Astrocyte of the spinal cord (primary cell): ENCODE measurements at places on chromosomes 6 and 20.
A peak's percentile ranks its signal among the peaks of the same experiment; 100 is the strongest.

DNA sequence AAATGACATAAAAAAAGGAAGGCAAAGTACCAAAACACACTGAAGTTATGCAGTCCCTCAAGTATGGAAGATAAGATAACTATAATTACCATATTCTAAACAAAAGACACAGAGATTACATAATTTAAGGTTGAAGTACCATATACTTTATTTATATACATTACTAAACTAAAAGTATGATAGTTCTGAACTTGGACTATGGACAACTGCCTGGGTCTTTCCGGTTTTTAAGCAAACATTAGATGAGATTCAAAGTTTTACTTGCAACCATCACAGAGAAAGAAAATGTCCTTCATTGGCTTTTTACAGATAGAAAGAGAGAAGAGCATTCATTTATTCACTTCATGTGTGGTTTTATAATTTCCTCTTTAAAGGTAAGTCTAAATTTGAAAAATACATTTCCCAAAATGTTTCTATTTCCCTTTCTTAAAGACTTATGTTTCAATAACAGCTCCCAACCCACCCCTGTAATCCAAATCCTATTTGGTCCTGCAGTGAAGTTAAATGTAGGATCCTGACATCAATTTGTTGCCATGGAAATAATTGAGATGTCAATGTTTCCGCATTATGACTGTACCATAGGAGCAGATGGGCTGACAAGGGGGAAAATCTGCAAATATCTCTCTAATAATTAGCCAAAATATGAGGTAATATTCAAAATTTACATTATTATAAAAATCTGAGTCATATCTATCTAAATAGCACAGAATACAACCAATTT lies 63.7 kb downstream of the PTPRK start:
- no peak for DNase-seq

DNA sequence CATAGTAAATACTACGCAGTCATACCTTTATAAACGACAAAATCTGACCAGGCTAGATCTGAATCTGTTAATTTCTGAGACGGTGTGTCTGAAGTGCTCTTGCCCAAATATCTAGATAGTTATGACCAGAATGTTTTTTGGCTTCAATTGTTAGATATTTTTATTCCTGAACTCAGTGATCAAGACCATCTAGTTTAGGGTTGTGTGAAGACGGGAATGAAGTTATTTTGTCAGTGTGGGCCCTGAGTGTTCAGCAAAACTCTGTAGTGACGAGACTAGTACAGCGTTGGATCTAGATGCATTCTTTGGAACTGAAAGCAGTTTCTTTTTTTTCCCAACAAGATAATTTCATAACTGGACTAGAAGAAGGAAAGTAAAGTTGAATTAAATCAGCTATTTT lies 3.1 kb downstream of the STXBP5 start:
- no peak for DNase-seq

DNA sequence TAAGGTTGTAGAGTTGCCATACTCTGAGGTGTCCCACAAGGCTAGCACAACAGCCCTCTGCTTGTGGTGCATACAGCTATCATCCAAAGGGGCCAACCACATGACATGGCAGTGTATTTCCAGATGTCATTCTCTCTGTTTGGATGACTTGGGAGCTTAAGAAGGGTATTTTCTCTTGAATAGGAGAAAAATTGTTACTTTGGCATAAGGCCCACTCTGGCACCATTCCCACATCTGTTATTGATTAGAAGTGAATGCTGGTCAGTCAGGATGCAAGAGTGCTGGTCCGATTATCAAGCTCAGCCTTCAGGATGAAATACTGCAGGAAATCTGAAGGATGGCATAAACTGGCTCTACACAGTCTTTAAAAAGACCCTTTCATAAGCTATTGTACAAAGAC lies 83.6 kb upstream of the C20orf144 start:
- DNase-seq: peak; percentile 56

GRCh38 chr6:125913864-125914351 lies 42.7 kb upstream of the HINT3 start:
- peak; percentile 94 for DNase-seq

DNA sequence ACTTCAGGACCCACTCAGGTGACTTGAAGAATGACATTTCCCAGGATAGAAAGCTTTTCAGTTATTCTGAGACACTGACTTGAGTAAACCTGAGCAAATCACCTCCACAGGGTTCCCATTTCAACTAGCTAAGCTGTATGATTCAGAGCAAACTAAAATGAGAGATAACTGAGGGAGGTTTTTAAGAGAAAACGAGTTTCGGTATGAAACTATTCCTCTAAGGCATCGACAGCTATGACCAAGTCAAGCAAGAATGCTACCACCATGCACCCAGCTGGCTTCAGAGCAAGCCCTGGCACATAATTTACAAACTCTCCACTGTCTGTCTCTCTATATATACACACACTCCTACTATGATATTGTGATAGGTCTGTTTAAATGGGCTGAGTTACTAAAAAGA lies 75.4 kb downstream of the PERP start:
- peak; percentile 2 for DNase-seq

- DNase-seq: no peak
These were observed 32.3 kb downstream of the UST start for GRCh38 chr6:148779142-148779562.

- DNase-seq: no peak
These were observed 24.8 kb upstream of the RIMS4 start for GRCh38 chr20:44835116-44835515.

- DNase-seq: peak; percentile 46
These were observed 75.9 kb downstream of the PLCG1 start for GRCh38 chr20:41213150-41213820.

DNA sequence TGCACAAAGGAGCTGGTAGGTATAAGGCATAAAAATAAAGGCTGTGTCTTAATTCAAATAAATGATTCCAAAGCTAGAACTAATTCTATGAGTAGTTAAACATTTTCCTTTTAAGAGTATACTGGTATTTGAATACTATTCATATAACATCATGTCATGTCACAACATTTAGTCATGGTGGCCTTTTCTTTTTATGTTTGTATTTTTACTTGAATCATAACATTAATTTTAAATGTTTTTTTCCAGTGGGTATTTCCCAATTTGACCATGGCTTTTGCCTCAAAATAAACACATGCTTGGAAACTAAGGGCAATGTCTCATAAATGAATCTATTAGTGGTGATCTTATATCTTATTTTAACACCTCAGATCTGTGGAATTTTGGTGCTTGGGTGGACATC lies 177.1 kb downstream of the CD109 start:
- DNase-seq: no peak

DNA sequence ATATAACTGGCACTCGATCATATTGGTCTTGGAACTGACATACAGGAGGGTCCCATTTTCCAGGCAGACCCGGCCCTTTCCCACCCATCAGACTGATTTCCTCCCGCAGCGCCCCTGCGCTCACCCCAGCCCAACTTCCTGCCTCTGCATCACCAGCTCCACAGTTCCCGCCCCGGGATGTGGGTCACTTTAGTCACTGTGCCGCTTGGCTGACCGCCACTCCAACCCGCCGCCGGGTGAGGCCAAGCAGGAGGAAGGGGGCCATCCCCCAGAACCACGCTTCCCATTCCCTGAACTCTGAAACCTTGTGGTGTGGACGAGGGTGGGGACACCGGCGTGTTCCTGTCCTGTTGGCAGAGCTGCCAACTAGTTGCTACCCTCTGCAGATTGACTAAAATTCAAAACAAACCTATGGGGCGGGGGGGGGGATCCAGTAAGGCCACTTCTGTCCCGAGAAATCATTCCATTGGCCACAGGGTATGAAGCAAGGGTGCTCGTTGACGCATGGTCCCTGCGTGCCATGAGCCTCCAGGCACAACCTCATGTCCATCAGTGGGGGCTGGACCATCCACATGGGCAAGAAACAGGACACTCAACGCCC lies 12.3 kb downstream of the TGM2 start:
- DNase-seq: peak; percentile 78

DNA sequence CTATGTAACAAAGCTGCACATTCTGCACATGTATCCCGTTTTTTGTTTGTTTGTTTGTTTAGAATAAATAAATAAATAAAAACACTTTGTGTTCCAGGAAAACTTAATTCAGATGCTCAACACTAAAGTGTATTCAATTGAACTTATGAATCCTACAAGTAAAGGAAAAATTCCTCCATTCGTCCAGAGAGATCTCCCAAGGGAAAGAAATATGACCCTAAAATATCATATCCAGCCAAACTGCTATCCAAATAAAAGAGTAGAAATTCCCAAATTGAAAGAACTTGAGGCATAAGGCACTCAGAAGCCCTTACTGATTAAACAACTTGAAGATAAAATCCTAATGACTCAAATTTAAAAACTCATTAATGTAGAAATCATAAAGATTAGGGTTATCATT lies 90.4 kb downstream of the MOXD1 start:
- no peak for DNase-seq

DNA sequence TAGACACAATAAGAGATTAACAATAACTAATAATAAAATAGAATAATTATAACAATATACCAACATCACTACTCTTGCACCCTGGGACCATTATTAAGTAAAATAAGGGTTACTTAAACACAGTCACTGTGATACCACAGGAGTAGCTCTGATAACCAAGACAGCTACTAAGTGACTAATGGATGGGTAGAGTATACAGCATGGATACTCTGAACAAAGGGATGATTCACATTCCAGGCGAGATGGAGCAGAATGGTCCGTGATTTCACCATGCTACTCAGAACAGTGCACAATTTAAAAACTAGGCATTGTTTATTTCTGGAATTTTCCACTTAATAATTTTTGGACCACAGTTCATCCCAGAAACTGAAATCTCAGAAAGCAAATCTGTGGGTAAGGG lies 80.0 kb upstream of the FUT9 start:
- DNase-seq: no peak

- DNase-seq: no peak
These were observed 22.4 kb upstream of the HELZ2 start for GRCh38 chr20:63596423-63596822.

DNA sequence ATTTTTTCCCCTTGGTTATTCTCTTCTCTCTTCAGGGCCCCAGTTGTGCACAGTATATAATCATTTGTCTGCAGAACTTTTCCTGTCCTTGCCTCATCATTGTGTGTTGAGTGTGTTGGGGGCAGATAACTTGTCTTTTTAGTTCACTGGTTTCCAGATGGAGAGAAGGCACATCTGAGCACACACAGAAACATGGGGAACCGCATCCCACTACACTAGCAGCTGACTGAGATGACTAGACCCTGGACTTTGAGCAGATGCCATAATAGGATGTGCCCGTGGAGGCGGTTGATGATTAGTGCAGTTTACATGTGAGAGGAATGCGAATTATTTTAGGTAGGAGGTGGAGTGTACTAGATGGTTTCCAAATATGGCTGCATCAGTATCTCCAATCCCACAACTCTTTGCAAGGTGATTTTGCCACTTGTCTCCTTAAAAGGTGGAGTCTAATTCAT lies 26.5 kb upstream of the SH3BGRL2 start:
- peak; percentile 76 for DNase-seq

DNA sequence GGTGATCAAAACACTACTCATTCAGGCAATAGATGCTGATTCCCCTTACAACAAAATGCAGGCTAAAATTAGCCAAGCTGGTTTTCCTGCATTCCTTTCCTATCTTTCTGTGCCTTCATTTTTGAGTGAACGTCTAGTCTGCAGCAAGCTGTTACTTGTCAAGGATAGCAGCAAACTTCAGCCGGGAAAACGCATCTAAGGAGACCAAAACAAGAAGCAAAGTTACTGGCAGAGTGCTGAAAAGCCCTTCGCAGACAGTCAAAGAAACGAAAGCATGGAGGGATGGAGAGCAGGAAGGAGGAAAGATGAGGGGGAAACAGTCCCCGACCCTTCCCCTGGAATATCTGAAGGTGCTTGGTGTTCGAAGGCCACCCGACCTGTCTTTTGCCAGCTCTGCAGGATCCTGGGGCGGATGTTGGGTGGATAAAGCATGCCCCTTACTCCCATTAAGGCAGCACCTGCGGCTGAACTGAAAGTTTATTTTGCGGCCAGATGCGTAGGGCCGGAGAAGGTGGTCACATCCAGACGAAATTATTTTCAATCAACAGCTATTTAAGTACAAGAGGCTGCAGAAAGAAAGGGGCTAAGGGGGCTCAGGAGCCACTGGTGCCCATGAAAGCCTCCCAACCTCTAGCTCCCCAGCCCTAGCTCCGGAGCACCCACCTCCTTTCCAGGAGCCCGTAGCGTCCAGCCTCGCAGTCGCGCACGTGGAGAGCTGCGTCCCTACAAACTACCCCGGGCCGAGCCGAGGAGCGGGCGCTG lies 538 bp downstream of the FERMT1 start:
- DNase-seq: peak; percentile 26

- no peak for DNase-seq
These were observed 4.5 kb downstream of the NRN1 start for GRCh38 chr6:6002005-6002847.

DNA sequence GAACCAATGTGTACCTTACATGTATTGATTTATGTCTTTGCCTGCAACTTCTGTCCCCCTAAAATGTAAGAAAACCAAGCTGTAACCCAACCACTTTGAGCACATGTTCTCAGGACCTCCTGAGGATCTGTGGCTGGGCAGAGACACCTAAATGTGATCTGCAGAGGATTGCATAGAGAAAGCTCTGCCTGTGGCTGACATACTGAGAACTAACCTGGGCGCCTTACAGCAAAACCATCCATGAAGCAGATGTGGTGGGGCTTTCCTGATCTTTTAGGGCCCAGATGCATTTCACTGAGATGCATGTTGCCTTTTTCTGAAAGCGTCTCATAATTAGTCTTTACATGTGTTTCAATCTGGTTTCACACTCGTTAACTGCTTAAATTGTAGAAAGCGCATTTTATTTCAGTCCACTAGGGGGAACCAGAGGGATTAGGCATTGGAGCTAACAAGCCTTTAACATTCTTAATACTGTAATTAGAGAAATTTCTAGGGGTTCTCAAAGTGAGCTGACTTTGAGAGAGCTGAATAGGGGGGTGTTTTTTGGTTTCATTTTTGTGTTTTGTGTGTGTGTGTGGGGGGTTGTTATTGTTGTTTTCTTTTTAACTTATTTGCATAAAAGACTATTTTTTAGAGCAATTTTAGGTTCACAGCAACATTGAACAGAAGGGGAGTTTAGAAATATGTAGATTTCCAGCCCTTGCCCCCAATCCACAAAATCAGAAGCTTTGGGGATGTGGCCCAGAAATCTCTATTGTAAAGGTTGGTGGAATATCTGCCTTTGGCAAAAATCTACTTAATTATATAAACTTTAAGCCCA lies 50.9 kb upstream of the FAM184A start:
- peak; percentile 83 for DNase-seq

- no peak for DNase-seq
These were observed 19.7 kb upstream of the MTCL3 start for GRCh38 chr6:127538750-127539264.

DNA sequence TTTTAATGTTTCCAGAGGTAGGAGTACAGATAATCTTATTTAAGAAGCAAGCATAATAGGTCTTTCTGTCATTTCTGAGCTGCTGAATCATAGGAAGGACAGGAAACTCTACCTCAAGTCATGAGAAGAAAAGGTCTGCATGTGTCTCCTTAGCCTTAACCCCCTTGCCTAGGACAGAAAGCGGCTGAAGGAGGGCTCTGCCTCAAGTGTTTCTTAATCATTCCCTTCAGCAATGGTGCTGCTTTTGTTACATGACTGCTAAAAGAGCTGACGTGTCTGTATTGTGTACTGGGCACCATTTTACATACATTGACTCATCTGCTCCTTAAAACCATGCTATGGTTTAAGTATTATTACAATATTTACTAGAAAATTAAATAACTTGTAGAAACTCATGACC lies 564.0 kb upstream of the AGPAT4 start:
- peak; percentile 9 for DNase-seq
